CD4-positive, CD25-positive, alpha-beta regulatory T cell (primary cell): ENCODE measurements at places on chromosomes 7 and 10.
A peak's percentile ranks its signal among the peaks of the same experiment; 100 is the strongest.

GRCh38 chr10:122279725-122280141, 8.6 kb downstream of the BTBD16 start:
- peak; percentile 15 for DNase-seq

DNA sequence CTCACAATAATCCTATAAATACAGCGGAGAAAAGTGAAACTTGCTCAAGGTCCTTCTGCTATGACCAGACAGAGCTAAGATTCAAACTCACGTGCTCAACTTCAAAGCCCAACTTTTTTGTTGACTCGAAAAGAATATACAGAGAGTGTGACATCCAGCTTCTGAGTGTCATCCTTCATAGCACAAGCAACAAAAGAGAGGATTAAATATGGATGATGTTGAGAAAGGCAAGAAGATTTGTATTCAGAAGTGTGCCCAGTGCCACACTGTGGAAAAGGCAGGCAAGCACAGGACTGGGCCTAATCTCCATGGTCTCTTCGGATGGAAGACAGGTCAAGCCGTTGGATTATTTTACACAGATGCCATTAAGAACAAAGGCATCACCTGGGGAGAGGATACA, 2.1 kb upstream of the FAM3C start:
- DNase-seq: no peak

DNA sequence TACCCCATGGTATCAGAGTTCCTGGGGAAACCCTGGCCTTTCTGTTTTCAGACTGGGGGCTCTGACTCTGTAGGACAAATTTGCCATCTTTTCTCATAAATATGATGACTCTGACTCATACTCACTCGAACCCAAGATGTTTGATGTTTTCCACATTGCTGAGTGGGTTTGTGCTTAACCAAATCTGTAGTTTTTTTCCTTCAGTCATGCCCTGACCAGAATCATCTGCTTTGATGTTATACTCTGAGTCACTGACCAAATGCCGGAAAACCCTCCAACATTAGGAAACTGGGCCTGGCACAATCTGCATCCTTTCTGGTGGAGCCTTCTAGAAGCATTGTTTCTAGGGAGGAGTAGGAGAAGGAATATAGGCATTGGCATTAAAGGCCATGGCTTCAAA, 118.7 kb downstream of the C10orf105 start:
- no peak for DNase-seq

GRCh38 chr7:99371376-99371920, 3.1 kb upstream of the ARPC1B start:
- no peak for DNase-seq

DNA sequence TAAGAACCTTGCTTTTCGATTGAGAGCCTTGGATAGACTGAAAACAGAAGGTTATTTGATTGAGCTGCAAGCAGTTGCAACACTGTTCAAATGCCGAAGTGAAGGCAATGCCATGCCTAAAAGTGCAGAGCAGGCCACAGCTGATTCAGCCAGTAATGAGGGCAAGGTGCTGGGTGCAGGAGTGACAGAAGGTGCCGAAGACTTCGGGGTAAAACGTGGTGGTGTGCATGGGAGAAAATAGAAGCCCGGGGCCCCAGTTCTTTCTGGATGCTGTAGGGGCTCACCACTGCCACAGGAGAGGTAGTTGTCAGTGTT, 43.6 kb upstream of the GATAD1 start:
- DNase-seq: no peak

DNA sequence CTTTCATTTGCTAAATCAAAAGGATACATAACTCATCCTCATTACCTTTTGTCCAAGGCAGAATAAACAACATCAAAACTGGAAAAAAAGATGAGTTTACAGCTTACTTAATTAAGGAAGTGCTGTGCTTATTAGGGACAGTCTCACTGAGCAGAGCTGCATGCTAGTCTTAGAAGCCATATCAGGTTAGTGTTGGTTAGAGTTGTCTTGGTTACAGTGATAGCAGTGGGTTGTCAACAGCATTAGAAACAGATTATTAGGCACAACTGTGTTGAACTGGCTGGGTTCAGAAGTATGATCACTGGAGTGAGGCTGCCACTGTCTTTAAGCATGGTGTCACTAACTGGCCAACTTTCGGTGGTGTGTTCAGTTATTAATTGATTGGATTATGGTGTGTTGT, 503.9 kb upstream of the IGFBP3 start:
- no peak for DNase-seq

DNA sequence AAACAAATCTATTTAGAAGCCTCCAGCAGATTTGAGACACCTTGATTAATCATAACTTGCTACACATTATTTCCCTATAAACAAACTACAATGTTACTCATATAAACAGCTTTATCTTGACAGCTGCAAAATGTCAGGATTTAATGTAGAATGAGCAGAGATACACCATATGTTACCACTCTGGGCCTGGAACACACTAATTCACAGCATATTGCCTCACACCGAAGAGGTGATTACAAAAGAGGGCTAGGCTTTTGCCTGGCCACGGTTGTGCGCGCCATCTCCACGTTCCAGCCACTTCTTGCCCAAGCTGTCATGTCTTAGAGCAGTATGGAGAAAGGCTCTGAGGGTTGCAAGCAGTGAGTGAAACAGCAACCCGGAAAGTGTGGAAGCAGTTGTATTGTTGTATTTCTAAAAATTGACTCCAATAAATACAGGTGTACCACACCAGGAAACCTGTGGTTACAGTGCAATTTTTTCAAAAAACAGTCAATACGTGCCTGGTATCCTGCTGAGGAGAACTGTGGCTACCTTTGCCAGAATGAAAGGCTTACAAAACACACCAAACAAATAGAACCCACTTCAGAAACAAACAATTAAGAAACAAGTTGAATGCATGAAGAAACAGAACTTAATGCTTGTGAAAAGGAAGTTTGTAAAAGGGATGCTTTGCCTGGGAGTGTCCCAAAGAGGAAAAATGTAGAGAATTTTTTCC, 498.1 kb downstream of the PLXNA4 start:
- DNase-seq: no peak

GRCh38 chr7:81657551-81657950, 112.3 kb downstream of the HGF start:
- no peak for DNase-seq

- DNase-seq: no peak
Measured at GRCh38 chr7:181738-182137, 10.6 kb upstream of the FAM20C start.
